DMS79 (cell line): ENCODE measurements at places on chromosomes 7 and 10.

GRCh38 chr10:7435674-7436073 lies 24.8 kb upstream of the SFMBT2 start:
- DNase-seq: no peak

- no peak for DNase-seq
Measured at GRCh38 chr10:126917975-126918908, 13.0 kb downstream of the DOCK1 start.

GRCh38 chr7:94972296-94972695 lies 64.9 kb downstream of the PPP1R9A start:
- no peak for DNase-seq

DNA sequence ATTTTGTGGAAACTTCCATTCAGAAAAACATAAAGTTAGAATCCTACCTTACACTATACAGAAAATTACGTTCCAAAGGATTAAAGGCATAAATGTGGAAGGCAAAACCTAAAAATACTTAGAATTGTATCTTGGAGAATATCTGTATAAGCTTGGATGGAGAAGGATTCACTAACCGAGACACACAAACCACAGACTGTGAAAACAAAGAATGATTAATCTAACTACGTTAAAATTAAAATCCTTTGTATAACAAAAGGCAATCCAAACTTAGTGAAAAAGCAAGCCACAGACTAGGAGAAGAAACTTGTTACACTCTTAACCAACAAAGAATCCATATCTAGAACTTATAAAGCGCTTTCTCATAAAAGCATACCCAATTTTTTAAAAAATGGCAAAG lies 678.8 kb downstream of the INHBA start:
- DNase-seq: no peak

DNA sequence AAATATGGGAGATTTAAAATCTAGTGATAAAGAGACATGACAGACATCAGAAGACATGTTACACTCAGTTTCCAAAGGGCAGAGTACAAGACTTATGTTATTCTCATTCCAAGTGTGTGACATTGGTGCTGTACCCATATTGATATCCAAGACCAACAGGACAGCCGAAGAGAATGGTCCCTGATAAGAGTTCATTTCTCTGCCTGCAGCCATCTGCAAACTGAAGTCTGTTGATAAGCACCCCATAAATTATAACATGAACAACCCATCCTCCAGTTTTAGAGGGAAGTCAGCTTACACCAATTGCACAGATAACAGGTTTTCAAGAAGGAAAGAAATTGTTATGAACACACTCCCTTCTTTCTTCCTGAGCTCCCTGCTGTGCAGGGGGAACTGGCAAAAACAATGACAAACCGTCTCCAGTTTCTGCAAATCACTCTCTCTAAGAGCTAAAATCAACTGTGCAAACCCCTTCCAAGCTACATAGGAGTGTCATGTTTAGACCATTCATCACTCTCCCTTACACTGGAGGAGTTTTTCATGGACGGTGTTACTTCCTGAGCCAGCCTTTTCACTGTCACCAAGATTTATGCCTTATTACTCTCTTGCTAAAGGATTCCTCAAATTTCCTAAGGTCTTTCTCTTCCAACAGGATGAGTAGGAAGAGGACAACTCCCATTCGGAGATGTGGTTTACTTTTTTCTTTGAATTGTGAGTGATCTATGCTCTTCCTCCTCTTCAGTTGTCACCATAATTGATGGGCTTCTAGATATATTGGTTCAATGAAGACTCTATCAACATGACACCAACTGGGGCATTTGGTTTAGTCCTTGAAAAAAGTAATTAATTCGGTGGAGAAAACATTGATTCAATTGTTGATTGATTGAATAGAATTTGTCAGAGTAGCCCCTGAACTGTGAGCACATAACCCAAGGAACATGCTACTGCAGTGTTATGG lies 80.3 kb upstream of the FAM171A1 start:
- no peak for DNase-seq

GRCh38 chr10:35341521-35341920 lies 5.2 kb downstream of the CCNY start:
- DNase-seq: no peak
